Stimulated activated naive CD4-positive, alpha-beta T cell treated with Interleukin-2 at 50 U/mL for 16 hours (primary cell): ENCODE measurements at places on chromosomes 1 and 21.

DNA sequence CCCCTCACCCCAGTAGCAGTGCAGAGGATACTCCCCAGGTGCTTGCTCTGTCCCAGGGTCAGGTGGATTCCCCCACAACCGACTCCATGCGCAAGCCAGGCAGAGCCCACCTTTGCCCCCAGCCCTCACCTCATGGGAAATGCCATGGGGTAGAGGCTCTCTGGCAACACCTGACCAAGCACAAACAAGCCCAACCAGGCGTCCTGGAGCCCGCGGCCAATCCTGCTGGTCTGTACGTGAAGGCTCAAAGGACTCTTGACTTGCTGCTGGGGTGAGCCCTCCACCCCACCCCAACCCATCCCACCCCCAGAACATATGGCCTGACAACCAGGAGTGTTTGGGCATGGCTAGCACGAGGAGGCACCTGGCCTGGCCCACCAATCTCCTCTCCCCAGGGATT lies 1.8 kb downstream of the ADGRB2 start:
- DNase-seq = no peak

DNA sequence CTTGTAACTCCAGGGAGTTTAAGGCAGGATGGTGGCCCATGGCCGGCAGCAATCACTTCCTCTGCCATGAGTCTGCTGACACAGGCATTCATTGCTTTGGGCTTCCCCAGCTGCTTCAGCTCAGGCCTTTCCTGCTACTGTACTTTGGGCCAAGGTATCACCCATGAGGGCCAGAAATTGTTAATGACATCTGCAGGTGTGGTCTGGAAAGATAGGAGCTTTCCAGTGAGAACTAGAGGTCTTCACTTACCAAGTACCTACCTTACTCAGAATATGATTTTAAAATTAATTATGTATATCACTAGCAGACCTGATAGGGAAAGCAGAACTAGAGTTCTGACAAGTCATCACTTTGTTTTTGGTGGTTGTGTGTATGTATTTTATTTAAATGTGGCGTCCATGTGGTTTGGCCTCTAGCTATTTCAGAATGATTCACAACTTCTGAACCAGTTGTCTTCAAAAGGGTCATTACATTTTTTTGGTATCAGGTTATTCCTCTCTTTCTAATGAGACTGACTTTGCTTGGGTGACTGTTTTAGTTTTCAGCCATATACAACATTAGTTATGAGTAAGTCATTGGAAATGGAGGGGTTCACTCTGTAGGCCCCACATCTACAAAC lies 2.7 kb downstream of the RGL1 start:
- no peak for DNase-seq

DNA sequence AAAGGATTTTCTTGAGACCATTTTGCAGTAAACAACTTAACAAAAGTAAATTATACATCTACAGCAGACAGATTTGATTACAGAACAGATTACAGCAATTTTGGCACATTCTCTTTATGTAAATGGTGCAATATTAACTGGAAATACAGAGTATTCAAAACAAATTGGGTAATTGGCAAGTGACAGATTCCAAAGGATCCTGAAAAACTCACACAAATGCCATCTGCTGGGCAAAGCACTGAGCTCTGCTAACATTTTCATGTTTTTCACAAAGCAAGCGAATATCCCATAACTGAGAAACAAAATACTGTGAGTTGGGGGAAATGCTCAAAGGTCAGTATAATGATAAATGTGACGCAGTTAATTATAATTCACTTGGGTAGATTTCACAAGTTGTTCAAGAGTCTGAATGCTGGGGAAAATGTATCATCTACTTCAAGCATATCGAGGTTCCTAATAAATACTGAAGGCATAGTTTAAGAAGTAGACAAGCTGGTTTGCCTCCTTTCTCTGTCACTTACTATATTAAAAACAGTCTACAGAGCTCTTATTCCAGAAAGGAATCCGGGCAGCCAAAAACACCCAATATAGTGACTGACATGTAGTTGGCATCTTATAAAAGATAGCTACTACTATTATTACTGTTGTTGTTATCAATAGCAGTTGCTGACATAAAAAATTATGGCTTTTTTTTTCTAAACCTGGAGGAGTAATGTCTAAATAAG lies 75.8 kb upstream of the SDC3 start:
- no peak for DNase-seq

- no peak for DNase-seq
Observed at GRCh38 chr1:156953571-156953970, 33.1 kb downstream of the LRRC71 start.

DNA sequence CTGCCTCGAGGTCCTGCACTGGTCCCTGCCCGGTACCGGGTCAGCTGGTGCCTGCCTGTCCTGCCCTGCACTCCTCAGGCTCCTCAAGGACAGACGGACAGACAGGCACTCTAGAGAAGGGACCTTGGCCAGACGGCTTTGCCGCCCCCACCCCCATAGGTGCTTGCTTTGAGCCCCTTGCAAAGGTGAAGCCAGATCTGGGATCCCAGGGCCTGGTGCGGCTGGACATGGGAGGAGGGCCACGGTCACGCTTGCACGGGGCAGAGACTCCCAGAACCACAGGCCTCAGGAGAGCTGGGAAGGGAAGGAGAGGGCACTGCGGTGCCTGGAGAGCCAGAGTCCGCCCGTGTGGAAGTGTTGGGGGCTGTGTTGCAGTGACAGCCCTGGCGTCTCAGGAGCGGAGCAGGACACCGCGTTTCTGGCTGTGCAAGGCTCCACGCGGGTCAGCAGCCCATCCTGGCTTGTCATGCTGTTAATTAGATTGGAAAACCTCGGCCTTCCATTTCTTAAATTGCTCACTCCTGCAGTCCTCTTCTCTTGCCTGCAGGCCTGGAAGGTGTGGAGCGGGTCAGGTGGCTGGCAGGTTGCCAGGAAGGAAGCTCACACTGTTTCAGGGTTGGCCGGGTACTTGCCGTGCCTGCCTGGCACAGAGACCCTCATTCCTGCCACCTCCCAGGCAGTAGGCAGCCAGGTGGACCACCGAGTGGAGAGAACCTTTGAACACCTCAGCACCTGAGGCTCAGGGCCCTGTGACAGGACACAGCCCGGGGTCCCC lies 16.3 kb downstream of the COL18A1 start:
- no peak for DNase-seq

GRCh38 chr1:29832936-29833335 lies 596.6 kb downstream of the PTPRU start:
- no peak for DNase-seq

DNA sequence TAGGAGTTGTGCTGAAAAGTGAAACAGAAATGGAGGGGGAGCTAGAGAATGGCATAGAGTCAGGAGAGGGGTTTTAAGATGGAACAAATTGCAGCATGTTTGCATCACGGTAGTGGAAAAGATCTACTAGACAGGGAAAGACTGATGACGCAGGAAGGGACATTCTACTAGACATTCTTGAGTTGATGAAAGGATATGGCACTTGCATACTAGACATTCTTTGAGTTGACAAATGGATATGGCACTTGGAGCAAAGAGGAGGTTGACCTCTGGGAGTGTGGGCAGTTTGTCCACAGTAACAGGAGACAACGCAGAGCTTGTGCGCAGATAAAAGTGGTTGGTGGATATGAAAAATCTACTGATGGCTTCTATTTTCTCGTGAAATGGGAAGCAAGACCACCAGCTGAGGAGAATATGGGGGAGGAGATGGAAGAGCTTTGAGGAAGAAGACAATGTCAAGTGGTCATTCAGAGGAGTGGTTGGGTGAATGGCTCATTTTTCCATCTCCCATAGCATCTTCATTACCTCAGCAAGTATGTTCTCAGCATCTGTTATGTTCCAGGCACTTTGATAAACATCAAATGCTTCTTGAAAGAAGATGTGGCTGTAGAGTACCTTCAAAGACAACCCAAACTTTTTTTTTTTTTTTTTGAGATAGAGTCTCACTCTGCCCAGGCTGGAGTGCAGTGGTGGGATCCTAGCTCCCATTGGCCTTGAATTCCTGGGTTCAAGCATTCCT lies 2.4 kb upstream of the CTPS1 start:
- no peak for DNase-seq

DNA sequence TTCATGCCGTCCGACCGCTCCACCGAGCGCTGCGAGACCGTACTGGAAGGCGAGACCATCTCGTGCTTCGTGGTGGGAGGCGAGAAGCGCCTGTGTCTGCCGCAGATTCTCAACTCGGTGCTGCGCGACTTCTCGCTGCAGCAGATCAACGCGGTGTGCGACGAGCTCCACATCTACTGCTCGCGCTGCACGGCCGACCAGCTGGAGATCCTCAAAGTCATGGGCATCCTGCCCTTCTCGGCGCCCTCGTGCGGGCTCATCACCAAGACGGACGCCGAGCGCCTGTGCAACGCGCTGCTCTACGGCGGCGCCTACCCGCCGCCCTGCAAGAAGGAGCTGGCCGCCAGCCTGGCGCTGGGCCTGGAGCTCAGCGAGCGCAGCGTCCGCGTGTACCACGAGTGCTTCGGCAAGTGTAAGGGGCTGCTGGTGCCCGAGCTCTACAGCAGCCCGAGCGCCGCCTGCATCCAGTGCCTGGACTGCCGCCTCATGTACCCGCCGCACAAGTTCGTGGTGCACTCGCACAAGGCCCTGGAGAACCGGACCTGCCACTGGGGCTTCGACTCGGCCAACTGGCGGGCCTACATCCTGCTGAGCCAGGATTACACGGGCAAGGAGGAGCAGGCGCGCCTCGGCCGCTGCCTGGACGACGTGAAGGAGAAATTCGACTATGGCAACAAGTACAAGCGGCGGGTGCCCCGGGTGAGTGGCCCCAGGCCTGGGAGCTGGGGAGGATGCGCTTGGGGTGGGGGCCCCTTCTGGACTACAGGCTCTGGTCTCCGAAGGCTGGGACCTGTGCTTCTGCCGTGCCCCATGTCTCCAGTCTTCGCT lies 1.1 kb downstream of the SKI start:
- peak; percentile 37 for DNase-seq

GRCh38 chr1:234235434-234235881 lies 137.8 kb upstream of the COA6 start:
- DNase-seq = no peak

DNA sequence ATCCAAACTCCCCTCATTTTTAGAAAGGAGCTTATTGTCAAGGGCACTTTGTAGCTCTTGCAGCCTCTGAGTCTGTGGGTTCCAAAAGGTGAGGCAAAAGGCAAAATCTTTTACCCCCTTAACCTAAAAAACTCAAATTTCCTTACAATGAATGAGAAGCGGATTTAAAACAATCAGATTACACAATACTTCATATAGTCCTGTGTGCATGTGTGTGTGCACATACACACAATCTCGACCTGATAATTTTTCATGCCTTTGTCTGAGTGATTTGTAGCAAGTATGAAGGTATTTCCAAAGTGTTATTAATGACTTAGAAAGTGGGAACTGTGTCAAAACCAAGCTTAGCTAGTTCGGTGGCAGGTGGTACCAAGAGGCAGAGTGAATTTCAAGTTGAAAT lies 42.9 kb downstream of the GRIK1 start:
- no peak for DNase-seq

DNA sequence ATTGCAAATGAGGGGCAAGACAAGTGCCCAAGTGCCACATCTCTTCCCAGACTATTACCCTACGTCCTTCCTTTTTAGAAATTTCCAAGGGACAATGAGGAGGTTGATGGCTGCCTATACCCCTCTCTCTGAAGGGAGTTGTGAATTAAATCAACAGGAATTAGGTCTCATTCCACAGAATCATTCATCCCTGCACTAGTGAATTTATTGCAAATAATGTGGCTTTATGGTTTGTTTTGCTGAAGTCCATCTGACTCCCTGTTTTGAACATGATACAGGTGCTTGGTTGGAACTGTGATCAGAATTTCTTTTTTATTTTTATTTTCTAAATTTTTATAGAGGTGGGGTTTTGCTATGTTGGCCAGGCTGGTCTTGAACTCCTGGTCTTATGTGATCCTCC lies 34.3 kb upstream of the THEM4 start:
- no peak for DNase-seq

GRCh38 chr1:43822040-43822690 lies 111.4 kb upstream of the ARTN start:
- no peak for DNase-seq

GRCh38 chr1:156260896-156261295 lies 13.0 kb upstream of the PAQR6 start:
- no peak for DNase-seq

DNA sequence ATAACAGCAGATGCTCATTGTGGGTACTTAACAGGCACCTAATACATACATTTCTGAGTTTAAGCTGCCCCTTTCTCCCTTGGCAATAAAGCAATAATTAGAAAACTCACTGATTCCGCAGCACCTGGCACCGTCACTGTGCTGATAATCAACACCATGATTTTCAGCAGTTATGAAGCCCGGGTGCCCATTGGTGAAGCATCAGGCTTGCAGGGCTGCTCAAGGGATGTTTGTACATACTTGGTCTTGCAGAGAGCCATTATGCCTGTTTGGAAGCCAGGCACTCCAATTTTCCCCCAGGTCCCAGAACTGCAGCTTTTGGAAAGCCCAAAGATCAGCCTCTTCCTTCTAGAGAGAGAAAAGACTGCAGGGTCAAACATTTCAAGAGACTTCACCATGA lies 44.3 kb downstream of the OLIG1 start:
- no peak for DNase-seq

- DNase-seq = no peak
Observed at GRCh38 chr1:188782220-188782841, 1695.3 kb downstream of the BRINP3 start.

DNA sequence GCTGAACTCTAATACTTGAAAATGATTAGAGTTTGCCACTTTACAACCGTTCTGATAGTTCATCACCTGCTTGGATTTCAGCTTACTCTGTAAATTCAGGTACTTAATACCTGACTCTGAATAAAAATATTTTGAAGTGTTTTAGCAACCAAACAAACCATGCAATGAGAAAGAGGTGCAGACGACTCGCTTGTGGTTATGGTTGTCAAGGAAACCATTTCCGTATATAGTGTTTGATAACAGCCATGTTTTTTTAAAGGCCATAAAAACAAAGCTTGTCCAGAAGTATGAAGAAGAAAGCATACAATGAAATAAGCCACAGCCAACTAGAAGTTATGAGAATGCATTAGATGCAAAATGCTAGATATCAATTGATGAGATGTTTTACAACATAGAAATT lies 167.2 kb upstream of the HMCN1 start:
- peak; percentile 1 for DNase-seq

GRCh38 chr1:25037174-25038074 lies 107.3 kb upstream of the RUNX3 start:
- peak; percentile 60 for DNase-seq

GRCh38 chr1:206082831-206083695 lies 30.1 kb downstream of the RHEX start:
- no peak for DNase-seq
